ENCODE measurements at places on chromosomes 2 and 18.

DNA sequence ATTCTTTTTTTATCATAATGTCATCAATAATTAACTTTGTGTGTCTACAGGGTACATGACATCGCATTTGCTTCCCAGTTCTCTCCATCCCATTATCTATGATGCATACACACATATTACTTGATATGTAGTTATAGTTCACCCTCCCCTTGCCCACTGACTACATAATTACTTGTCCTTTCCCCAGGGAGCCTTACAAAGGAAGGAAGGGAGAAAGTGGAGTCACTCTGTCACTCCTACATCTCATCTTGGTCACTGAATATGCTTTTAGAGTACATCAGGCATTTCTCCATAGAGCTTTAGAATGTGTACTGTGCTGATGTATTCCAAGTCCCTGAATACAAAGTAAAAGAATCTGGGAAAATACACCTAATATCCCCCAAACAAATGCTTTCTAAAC, 6.0 kb upstream of the DTNA start:
- no peak for DNase-seq

- no peak for DNase-seq
Measured at GRCh38 chr2:54385271-54385670, 70.9 kb upstream of the SPTBN1 start.

GRCh38 chr2:79796641-79797040, 283.8 kb downstream of the CTNNA2 start:
- DNase-seq = no peak

- peak; percentile 11 for DNase-seq
Measured at GRCh38 chr2:21500401-21500945, 376.7 kb downstream of the TDRD15 start.

DNA sequence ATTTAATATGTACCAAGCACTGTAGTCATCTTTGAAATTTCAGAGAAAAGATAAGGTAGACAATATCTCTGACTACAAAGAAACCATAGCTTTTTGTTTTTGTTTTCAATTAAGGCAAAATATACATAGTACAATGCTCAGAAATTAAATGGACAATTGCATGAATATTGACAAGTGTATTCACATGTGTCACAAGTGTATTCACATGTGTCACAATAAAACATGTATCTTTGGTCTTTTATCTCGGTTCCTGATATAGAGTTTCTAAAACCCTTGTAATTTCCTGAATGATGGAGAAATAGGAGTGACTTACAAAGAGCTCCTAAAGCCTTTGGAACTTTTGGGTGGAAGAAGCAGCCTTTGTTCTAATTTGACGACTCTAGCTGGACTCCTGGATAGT, 756.4 kb downstream of the EPHA4 start:
- no peak for DNase-seq

- no peak for DNase-seq
Measured at GRCh38 chr2:69544951-69545350, 98.6 kb downstream of the AAK1 start.
